Activated CD4-positive, alpha-beta T cell treated with anti-CD3 and anti-CD28 coated beads, Interleukin-10, Interleukin-2, amounts not matched to agents 100 ng/mL and 50 ng/mL, durations not matched to agents 16 hours and 8 hours (primary cell): ENCODE measurements at places on chromosomes 2 and 18.

- no peak for DNase-seq
These were observed 70.0 kb upstream of the THUMPD2 start for GRCh38 chr2:39849064-39849463.

- DNase-seq, result no peak
These were observed 111.6 kb upstream of the LTBP1 start for GRCh38 chr2:32835148-32835547.

GRCh38 chr2:3301001-3301400 is 76.6 kb downstream of the EIPR1 start:
- no peak for DNase-seq

DNA sequence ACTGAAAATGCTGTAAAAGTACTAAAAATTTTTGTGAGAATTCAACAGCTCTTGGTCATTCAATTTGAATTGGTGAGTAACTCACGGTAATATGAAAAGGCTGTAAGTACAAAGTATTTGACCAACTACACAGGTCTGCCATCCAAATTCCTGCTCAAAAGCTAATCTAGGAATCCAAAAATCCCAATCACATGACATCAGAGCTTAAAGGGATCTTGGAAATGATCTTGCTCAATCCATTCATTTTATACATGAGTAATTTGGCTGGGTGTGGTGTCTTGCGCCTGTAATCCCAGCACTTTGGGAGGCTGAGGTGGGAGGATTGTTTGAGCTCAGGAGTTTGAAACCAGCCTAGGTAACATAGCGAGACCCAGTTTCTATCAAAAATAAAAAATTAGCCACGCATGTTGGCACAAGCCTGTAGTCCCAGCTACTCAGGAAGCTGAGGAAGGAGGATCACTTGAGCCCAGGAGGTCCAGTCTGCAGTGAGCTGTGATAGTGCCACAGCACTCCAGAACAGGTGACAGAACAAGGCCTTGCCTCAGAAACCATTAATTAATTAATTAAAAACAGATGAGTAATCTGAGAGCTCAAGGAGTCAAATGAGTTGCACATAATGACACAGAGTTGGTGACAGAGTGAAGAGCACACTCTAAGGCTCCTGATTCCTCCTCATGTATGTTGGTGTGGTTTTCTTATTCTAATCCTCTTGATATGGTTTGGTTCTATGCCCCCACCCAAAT is 19.8 kb downstream of the SPIRE1 start:
- no peak for DNase-seq

- no peak for DNase-seq
These were observed 128.5 kb upstream of the COL3A1 start for GRCh38 chr2:188845692-188846091.
